Activated T-cell treated with anti-CD3 and anti-CD28 coated beads for 1 hour (primary cell): ENCODE measurements at places on chromosomes 12 and 14.

DNA sequence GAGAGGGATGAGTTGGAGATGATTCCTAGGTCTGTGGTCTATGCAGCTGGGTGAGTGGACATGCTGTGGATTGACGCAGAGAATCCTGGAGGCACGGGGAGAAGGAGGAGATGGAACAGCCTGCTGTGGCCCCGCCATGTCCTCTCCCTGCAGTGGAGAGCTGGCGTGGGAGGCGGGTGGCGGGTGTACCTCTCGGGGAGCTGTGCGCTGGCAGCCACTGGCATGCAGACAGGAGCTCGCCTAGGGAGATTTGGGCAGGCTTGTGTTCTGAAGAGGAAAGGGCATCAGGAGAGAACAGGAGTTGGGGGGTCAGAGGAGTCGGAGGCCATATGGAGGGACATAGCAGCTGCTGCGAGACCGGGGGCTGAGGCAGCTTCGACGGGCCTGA lies 56.1 kb downstream of the TECPR2 start:
- DNase-seq = no peak

GRCh38 chr14:81312289-81312876 lies 87.7 kb downstream of the STON2 start:
- DNase-seq = no peak

GRCh38 chr12:12392413-12392812 lies 35.5 kb downstream of the BORCS5 start:
- DNase-seq = no peak

GRCh38 chr14:20569066-20569465 lies 8.2 kb upstream of the RNASE9 start:
- DNase-seq = no peak

- no peak for DNase-seq
These were observed 393 bp upstream of the KLHL33 start for GRCh38 chr14:20436363-20436755.

DNA sequence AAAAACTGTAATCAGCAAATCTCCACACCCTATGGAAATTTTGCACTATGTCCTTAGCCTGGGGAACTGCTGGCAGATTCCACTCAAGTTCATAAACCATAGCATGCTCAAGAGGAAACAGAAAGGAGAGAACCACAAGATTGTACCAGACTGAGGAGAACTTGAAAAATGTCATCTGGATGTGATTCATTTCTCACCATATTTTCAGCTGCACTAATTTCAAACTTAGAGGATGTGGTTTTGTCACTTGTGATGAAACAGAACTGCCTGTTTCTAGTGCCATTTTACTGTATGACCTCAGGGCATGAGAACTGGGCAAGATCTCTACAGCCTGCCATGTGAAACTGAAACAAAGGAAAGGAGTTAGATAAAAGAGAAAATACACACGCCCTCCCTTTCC lies 1493.1 kb upstream of the FLRT2 start:
- no peak for DNase-seq

DNA sequence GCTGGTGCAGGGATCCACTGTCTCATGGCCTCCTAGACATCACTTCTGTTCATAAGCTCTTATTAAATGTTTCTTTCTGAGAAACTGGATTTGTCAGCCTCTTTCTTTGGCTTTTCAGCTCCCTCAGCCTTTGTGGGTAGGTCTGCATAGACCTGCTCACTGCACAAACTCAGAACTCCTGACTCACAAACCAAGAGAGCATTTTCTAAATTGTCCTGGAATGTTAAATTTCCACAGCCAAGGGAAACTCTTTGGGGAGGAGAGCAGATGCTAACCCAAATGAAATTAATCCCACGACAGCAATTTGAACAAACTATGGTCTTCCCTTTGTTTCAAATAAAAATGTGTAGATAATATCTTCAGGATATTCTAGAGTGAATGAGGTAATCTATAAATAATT lies 19.5 kb upstream of the CERS5 start:
- no peak for DNase-seq

GRCh38 chr14:96062010-96062409 lies 22.8 kb downstream of the C14orf132 start:
- no peak for DNase-seq

DNA sequence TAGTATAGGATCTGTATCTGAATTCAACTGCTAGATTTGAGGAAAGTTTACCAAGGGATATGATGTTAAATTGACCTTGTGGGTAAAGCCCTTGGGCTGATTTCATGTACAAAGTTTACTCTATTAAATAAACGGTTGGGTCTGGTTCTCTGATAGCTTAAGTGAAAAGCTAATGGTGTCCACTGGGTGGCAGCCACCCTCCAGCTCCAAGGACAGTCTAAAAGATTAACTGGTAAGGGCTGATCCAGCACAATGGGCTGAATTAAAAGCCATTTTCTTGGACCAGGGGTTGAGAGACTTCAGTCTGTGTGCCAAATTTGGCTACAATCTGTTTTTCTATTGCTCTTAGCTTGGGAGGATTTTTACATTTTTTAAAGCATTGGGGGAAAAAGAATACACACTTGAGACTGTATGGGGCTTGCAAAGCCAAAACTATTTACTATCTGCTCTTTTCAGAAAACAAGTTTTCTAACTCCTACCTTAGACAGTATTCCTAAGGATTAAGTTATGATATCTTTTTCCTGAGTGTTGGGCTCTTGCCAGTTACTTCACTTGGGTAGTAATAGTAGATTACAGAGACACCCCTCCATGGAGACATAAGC lies 116.5 kb downstream of the GPHN start:
- no peak for DNase-seq
